ENCODE measurements at places on chromosomes 13 and 19.

DNA sequence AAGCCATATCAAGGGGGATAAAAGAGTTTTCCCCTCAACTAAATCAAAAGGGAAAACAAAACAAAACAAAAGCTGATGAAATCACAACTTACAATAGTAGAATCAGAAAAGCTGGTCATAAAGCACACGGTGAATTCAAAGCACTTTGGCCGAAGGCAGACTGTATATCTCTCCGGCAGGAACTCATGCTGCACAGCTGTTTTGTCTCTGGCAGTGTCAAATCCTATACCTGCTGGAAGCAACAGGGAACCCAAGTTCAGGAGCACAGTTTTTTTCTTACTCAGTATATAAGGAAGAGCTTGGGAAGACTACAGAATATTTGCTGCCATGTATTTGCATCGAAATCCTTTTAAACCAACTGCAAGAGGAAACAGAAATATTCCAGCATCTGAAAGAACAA lies 213.7 kb downstream of the RFC3 start:
- DNase-seq = no peak

DNA sequence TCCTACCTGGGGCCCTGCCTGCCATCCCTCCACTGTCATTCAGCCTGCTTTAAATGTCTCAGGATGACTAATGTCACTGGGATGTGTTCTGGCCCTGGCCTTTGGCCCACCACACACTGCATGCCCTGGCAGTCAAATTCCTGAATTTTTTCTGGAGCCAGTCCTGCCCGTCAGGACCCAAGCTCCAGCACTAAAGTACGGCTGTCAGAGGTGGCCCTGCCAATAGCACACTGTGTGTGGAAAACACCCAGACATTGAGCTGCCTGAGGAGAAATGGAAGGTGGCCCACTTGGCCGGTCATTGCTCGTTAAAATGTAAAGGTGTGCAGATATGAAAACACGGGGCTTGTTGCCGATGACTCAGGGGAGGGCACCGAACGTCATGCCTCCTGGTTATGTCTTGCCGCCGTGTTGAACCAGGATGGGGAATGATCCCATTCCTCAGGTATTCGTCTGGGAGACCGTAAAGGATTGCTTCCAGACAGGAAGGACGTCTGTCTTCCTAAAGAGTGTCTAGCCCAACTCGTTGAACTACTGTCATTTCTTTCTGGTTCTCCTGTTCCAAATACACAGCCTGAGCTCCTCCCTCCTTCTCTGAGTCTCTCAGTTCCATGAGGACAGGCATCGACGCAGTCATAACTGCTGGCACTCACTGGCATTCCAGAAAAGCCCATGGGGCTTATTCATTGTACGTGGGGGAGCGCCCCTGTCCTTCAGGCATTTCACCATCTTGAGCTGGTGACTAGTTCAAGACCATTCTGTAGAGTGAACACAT lies 40.6 kb downstream of the COL4A2 start:
- DNase-seq = no peak

DNA sequence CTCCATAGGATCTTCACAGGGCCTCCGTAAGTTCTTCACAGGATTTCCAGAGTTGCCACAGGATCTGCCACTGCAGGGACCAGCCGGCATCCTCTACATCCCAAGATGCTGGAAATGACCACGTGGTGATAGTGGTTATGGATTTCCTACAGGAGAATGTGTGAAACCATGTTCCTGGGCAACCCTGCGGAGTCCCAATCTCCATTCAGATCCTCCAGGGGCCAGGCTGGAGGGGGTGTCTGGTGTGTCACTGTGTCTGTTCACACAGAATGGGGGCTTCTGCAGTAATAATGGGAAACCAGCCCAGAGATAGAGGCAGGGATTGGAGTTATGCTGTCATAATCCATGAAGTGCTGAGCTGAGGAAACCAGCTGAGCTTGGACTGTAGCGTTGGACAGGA lies 8.6 kb downstream of the LILRA6 start:
- no peak for DNase-seq

DNA sequence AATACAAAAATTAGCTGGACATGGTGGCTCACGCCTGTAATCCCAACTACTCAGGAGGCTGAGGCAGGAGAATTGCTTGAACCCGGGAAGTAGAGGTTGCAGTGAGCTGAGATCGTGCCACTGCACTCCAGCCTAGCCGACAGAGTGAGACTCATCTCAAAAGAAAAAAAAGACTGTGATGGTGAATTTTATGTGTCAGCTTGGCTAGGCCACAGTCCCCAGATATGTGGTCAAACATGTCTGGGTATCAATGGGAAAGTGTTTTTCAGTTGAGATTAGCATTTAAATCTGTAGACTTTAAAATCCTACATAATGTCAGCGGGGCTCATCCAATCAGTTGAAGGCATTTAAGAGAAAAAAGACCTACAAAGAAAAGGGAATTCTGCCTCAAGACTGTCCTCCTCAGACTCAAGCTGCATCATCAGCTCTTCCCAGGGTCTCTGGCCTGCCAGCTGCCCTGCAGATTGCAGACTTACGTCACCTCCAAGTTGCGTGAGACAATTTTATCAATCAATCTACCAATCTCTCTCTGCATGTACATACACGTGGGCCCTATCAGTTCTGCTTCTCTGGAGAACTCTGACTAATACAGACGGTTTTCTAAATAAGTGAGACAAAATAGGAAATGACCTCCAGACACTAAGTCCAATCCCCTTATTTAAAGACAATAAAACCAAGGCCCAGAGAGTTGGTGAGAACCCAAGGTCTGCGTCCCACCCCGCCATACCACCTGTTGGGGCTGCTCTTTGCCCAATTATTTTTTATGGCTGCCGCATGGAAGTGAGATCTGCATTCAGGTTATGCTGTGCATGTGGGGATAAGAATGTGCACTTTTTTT lies 99.2 kb downstream of the ABCC4 start:
- DNase-seq = no peak

DNA sequence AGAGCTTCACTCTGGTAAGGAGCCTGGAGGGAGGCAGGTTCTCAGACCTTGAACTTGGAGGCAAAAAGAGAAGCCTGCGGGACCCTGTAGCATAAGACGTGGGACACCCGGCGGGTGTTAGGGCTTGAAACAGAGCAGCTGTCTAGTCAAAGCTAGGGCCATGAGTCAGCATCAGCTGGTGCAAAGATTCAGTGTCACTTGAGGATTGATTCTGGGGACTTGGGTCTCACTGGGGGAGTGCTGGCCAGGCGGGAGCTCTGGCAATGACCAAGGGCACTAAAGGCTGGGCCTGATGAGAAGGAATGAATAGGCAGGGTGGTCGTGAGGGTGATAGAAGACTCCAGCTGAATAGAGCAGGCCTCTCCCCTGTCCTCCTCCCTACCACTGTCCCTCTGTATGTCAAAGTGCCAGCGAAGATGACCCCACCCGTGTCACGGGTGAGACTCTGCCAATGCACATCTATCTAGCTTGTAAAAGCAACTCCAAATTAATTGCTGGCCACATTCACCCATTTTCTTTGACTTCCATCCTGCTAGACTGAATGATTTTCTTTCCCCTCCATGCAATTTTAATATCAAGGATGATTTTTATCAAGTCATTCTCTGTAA lies 97.1 kb downstream of the MBNL2 start:
- no peak for DNase-seq

GRCh38 chr13:109819874-109820273 lies 33.5 kb upstream of the IRS2 start:
- no peak for DNase-seq

DNA sequence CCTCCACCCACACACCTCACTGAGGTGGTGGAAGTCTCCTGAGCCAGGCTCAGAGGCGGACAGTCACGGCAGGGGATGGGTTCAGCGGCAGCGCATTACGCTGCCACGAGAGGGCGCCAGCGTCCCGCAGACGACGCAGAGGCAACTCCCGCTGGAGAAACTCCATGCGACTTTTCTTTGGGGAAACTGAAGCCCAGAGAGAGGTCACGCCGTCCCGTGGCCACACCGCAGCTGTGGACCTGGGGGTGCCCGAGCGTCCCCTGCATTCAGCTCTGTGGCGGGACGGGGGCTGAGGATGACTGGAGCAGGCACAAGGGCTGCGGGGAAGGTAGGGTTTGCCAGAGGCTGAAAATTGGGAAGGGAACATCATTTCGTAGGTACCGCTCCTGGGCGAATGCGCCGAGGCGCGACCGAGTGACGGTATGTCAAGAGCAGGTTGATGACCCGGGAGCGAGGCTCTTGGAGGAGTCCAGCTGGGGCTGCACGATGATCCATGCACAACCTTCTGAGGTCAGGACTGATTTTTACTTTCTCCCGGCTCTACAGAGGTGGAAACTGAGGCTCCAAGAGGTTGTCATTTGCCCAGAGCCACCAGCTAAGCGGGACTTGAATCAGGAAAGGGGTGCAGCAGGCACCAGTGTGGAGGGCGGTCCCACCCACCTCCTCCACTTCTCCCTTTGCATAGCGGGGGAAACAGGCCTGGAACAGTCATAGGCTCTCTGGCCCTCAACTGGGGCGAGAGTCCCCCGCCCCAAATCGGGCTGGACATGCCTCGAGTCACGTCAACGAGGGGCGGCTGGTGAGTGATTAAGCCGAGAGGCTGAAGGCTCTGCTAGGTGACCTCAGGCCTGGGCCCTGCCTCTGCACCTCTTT lies 690 bp upstream of the ARRDC2 start:
- peak; percentile 81 for DNase-seq

DNA sequence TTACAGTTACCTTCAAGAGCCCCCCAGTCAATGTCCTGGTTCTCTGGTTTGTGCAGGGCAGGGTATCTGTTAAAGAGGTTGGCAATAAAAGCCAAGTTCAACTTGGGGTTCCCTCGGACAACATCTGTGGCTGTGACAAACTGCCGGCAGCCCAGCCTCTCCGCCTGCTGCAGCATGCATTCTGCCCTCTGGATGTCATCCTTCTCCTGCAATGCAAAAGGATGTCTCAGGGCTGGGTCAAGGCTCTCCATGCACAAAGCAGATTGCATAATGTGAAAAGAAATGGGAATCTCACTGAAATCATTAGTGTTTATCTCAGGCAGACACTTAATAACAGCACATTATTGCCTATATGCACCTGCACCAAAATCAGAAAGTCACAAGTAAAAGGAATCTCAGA lies 35.1 kb downstream of the LCP1 start:
- DNase-seq = no peak

DNA sequence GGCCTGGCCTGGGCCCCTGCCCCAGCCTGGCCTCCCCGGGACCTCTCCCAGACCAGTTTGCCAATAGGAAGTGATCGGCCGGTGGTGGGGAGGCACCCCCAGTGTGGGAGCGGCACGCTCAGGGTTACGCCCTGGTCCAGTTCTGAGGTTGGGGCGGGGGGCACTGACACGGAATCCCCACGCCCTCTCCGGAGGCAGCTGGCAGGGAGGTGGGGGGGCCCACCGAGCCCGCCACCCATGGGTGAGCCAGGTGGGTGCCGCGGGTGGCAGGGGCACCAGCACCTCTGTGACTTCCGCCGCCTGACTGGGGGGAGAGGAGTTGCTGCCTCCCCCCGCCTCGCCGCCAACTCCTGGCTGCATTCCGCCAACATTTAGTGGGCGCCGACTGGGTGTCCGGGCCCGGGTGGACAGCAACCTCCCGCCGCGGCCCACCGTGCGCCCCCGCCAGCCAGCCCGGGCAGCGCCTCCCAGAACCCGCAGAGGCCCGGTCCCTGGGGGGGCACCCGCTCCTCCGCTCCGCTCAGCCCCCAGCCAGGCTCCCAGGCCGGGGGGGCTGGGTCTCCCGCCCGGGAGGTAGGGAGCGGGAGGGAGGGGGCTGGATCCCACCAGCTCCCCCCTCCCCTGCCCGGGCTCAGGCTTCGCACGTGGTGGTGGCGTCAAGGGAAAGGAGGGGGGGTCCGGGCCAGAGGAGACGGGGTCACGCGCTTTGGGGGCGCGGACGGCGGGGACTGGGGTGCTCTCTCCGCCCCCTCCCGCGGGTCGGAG lies 2.0 kb downstream of the ZBTB7A start:
- DNase-seq = peak; percentile 34

DNA sequence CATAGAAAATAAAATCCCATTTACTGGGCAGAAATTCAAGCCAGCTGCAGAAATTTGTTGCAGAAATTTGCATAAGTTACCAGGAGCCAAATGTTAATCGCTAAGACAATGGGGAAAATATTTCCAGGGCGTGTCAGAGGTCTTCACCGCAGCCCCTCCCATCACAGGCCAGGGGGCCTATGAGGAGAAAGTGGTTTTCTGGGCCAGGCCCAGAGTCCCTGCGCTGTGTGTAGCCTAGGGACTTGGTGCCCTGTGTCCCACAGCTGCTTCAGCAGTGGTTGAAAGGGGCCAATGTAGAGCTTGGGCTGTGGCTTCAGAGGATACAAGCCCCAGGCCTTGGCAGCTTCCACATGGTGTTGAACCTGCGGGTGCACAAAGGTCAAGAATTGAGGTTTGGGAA lies 278.9 kb upstream of the PCDH9 start:
- no peak for DNase-seq

GRCh38 chr13:75170311-75170710 lies 311.7 kb downstream of the TBC1D4 start:
- no peak for DNase-seq
